Activated naive CD4-positive, alpha-beta T cell treated with anti-CD3 and anti-CD28 coated beads for 36 hours (primary cell): ENCODE measurements at places on chromosomes 2 and 18. TPM values are rescaled to one million over a fixed set of nuclear protein-coding genes. Genes with fewer than 3 reads are reported as not detected.

- H3K27me3 ChIP-seq, result peaks cover 2% of the 10 kb centered on the region
- H3K4me3 ChIP-seq, result no peak overlapping the region
- no peak overlapping the region for H3K27ac ChIP-seq
- no peaks in the 10 kb centered on the region for H3K4me1 ChIP-seq
Observed at GRCh38 chr2:2623939-2624338, 292.9 kb upstream of the MYT1L start.

AOX1 gene
- 0.79 TPM for total RNA-seq

- no peaks in the 10 kb centered on the region for H3K36me3 ChIP-seq
- H3K27ac ChIP-seq, result no peak overlapping the region
- no peak overlapping the region for H3K4me3 ChIP-seq
- H3K27me3 ChIP-seq, result no peaks in the 10 kb centered on the region
Observed at GRCh38 chr2:174020926-174021662, 55.9 kb upstream of the SP3 start.

DNA sequence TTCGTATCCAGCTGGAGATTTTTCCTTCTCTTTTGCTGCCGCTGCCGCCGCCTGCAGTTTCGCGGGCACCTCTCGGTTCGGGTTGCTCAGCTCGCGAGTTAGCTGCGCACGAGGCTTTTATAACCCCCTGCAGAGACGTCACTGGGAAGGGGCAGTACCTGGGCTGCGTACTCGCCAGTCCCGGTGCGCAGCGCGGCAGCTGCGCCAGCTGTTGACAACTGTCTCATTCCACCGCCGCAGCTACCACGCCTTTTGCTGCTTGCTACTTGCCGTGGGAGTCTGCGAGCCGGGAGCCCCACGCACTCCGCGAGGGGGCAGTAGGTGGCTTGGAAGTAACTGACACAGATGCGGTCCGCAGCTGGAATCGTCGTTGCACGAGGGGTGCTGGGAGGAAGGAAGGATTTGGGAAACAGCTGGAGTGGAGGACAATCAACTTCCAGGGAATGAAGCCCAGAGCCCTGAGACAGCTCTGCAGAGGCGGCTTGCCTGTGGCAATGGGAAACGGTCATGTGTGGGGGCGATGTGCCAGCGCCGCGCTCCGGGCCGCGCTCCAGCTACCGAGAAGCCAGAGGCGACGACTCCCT lies at the start of gene TACR1:
TACR1 (minus strand) TSS at position 93 of the 584 bp plus-strand sequence. CDS start 586 bp downstream, outside the sequence.
- H3K36me3 ChIP-seq, result no peaks in the 10 kb centered on the region
- H3K4me3 ChIP-seq, result peak within 1 kb of the TSS; percentile 66
- peaks cover 7% of the 10 kb centered on the region for H3K4me1 ChIP-seq
- DNase-seq, result peak; percentile 72
- peaks cover 67% of the 10 kb centered on the region for H3K27me3 ChIP-seq

GALNT3 gene
- 2.1 TPM for total RNA-seq

- H3K36me3 ChIP-seq, result peaks cover 13% of the 10 kb centered on the region
- H3K4me3 ChIP-seq, result no peak overlapping the region
- DNase-seq, result no peak
- H3K27ac ChIP-seq, result no peak overlapping the region
- no peaks in the 10 kb centered on the region for H3K27me3 ChIP-seq
Observed at GRCh38 chr2:215961981-215962380, 51.4 kb downstream of the MREG start.
